ENCODE measurements at places on chromosomes 7 and 10. TPM values are rescaled to one million over a fixed set of nuclear protein-coding genes. Genes with fewer than 3 reads are reported as not detected.

The CACNA2D1 gene
- 49.1 TPM for total RNA-seq

The ABLIM1 gene
- 38.3 TPM for total RNA-seq

The GATA3 gene
- 3.1 TPM for total RNA-seq

The CACNB2 gene
- 34.1 TPM for total RNA-seq

The NEUROD6 gene
- total RNA-seq = not detected

DNA sequence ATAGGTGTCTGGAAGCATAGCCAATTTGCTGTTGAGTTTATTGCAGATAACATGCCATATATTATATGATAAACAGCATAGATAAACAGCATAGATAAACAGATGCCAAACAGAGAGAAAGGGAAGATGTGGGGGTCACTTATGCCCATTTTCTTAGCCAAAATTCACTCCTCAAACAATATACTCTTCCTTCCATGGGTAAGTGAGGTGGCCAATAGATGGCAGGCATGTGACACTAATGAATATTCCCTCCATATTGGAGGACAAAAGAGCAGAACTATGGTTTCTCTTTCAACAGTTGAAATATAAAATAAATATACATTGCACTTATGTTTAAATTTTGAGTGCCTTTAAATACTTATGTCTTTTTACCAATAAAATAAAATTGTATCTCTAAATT lies 1212.8 kb downstream of the REEP3 start:
- no peaks in the 10 kb centered on the region for H3K27me3 ChIP-seq
- H3K36me3 ChIP-seq = no peaks in the 10 kb centered on the region
- H3K27ac ChIP-seq = no peak overlapping the region
- no peak overlapping the region for H3K4me3 ChIP-seq
- DNase-seq = peak; percentile 14

- H3K4me3 ChIP-seq = no peak overlapping the region
- H3K27me3 ChIP-seq = peaks cover 58% of the 10 kb centered on the region
- no peak for DNase-seq
- H3K27ac ChIP-seq = no peak overlapping the region
- no peaks in the 10 kb centered on the region for H3K4me1 ChIP-seq
Measured at GRCh38 chr7:156064971-156065386, 252.7 kb upstream of the SHH start.

DNA sequence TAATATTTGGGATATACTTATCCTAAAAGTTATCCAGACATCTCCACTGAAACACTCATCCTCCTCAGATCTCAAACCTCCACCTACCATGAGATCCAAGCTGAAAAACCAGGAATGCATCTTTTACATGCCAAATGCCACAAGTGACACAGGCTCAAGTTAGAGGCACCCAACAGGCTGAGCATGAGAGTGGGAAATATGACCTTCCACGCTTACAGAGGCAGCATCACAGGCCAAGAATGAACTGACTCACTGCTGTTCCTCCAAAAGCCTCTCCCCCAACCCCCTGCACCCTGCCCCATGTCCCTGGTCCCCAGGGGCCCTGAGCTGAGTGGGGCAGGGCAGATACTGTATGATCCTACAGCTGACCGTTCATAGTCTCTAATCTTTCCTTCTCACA lies 4.8 kb upstream of the MTPAP start:
- no peaks in the 10 kb centered on the region for H3K27me3 ChIP-seq
- H3K36me3 ChIP-seq = no peaks in the 10 kb centered on the region
- H3K27ac ChIP-seq = no peak overlapping the region
- H3K4me1 ChIP-seq = no peaks in the 10 kb centered on the region
- DNase-seq = no peak

- no peak overlapping the region for H3K4me3 ChIP-seq
- no peak for DNase-seq
- H3K27me3 ChIP-seq = no peaks in the 10 kb centered on the region
- no peaks in the 10 kb centered on the region for H3K4me1 ChIP-seq
Measured at GRCh38 chr10:94210440-94211168, 152.1 kb downstream of the NOC3L start.

DNA sequence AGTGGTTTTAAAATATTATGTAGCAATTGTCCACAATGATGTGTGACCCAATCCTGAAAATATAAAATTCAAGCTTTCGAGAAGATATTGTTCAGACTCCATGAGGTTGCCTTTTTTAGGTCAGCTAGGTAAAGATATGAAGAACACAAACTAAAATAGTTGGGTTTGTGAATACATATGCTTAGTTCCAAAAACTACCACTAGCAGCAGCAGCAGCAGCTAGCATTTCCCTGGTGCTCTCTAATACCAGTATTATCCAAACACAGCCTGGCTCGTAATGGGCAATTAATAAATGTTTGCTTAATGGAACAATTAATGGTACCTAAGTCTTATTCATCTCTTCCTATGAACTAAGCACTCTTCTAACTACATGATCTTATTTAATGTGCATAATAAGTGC lies 362.5 kb downstream of the MALRD1 start:
- H3K27me3 ChIP-seq = no peaks in the 10 kb centered on the region
- H3K4me1 ChIP-seq = no peaks in the 10 kb centered on the region
- no peak overlapping the region for H3K4me3 ChIP-seq
- no peaks in the 10 kb centered on the region for H3K36me3 ChIP-seq
- no peak overlapping the region for H3K27ac ChIP-seq

GRCh38 chr7:13055732-13056368 lies 368.4 kb downstream of the ARL4A start:
- H3K4me1 ChIP-seq = no peaks in the 10 kb centered on the region
- H3K36me3 ChIP-seq = no peaks in the 10 kb centered on the region
- H3K27me3 ChIP-seq = peaks cover 23% of the 10 kb centered on the region
- no peak overlapping the region for H3K27ac ChIP-seq
- DNase-seq = no peak

DNA sequence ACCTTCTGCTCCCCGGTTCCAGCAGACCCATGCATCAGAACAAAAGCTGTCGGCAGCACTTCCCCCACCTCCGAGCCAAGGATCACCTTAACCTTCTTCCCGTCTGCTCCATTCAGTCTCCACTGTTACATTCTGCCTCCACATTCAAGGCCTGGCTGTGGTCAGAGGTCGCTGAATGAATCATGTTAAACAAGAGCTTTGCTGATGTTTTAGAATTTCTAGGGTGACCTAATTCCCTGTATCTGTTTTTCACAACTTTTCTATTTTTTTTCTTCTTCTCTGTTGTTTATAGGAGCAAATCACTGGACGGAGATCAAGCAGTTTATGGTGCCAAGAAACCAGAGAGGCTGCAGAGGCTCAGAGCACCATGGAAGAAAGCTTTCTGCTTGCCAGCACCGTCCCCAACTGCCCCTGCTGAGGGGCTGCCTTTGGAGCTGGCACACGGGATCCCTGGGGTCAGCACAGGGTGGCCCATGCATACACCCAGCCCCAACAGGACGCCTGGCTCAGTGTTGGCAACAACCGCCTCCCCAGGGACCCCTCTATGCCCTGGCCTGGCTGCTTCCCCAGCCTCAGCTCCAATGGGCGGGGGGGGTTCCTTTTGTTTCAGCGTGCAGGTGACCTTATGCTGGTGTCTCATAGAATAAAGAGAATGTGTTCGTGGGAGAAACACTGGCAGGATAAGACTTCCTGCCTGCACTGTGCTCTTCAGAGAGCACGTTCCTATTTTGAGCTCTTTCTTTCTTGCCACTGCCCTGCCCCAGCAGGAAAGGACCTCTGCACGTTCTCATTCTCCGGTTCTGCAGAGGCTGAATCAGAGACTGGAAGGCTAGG lies 182.7 kb upstream of the LYZL2 start:
- no peak for DNase-seq
- H3K27me3 ChIP-seq = no peaks in the 10 kb centered on the region
- H3K4me3 ChIP-seq = no peak overlapping the region

- DNase-seq = no peak
- H3K27ac ChIP-seq = no peak overlapping the region
- H3K36me3 ChIP-seq = no peaks in the 10 kb centered on the region
- peaks cover 40% of the 10 kb centered on the region for H3K4me1 ChIP-seq
- H3K27me3 ChIP-seq = no peaks in the 10 kb centered on the region
- H3K4me3 ChIP-seq = no peak overlapping the region
Measured at GRCh38 chr7:31307972-31308371, 32.6 kb downstream of the NEUROD6 start.

GRCh38 chr7:36861656-36862055 lies 137.4 kb upstream of the AOAH start:
- no peak for DNase-seq
- no peaks in the 10 kb centered on the region for H3K4me1 ChIP-seq
- peaks cover 5% of the 10 kb centered on the region for H3K27me3 ChIP-seq
- no peaks in the 10 kb centered on the region for H3K36me3 ChIP-seq
- H3K4me3 ChIP-seq = no peak overlapping the region

DNA sequence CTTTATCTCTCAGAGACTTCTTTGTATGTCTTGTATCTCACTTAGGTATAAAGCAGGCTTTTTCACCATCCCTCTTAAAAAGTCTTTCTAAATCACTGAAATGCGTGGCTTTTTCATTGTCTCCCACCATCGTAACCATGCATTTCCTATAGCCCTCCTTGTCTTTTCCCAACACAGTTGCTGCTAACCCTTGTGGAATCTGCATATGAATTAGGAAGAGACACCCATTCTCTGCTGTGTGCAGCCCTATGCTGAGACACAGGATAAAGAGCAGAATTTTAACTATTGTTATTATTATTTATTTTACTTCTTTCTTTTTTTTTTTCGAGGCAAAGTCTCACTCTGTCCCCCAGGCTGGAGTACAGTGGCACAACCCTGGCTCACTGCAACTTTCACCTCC lies 804.3 kb upstream of the COBL start:
- DNase-seq = no peak
- H3K4me1 ChIP-seq = no peaks in the 10 kb centered on the region
- H3K27me3 ChIP-seq = no peaks in the 10 kb centered on the region

GRCh38 chr7:27173511-27173955 lies 587 bp downstream of the HOXA10 start:
- H3K4me3 ChIP-seq = peak overlapping the region; percentile 41
- no peak overlapping the region for H3K27ac ChIP-seq
- DNase-seq = no peak

GRCh38 chr7:41930538-41931262 lies 227.8 kb upstream of the INHBA start:
- no peaks in the 10 kb centered on the region for H3K36me3 ChIP-seq
- H3K4me3 ChIP-seq = no peak overlapping the region
- no peaks in the 10 kb centered on the region for H3K27me3 ChIP-seq
- DNase-seq = no peak
- H3K27ac ChIP-seq = no peak overlapping the region

DNA sequence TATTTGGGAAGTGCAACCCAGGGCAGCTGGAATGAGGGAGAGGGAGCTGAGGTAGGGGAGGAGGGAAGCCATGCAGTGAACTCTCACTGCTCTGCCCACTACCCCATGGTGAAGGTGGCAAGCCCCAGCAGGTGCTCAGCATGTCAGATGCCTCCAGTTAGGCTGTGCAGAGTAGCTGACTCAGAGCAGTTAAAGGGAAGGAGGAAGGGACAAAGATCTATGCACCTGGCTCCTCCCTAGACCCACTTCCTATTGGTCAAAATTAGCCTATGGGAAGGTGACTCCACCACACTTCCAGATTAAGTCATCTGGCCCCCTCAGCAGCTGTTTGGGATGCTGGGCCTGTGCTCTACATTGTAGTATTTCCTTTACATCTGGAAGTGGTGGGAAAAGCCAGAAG lies 125.7 kb upstream of the MTPN start:
- H3K27me3 ChIP-seq = no peaks in the 10 kb centered on the region
- DNase-seq = no peak
- H3K36me3 ChIP-seq = no peaks in the 10 kb centered on the region

GRCh38 chr10:132336919-132337407 lies 5.0 kb downstream of the LRRC27 start:
- no peak overlapping the region for H3K27ac ChIP-seq
- no peak for DNase-seq
- no peaks in the 10 kb centered on the region for H3K27me3 ChIP-seq
- no peaks in the 10 kb centered on the region for H3K36me3 ChIP-seq
- no peak overlapping the region for H3K4me3 ChIP-seq

DNA sequence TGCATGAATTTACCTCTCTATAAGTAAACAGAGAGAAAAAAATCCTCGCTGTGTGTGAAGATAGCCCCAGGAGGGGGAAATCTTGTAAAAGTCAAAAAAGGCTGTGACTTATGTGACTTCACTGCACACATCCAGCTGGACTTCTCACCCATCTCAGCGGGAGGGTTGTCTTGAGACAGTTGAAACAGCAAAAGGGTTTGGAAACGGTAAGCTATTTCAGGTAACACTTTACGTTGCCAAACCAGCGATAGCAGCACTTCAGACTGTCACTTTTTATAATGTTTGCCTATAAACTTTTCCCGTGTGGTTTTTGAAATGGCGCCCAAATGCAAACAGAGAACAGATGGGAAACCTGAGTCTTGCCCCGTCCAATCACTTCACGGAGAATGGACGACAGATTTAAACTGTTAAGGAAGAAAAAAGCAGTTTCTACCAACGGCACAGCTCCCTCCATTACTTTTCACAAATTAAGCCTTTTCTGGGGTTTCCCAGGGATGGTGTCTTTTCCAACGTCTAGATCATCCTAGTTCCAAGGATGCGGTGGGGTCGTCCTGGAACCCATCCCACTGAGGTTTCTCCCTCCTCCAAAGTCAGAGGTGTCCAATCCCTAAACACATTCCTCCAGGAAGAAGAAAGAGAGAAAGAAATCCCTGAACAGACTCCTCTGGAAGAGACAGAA lies 25.2 kb downstream of the FGFR2 start:
- no peak for DNase-seq
- H3K27ac ChIP-seq = no peak overlapping the region
- H3K4me3 ChIP-seq = no peak overlapping the region
- no peaks in the 10 kb centered on the region for H3K36me3 ChIP-seq

GRCh38 chr10:47137311-47137851 lies 162.6 kb upstream of the GDF10 start:
- no peaks in the 10 kb centered on the region for H3K4me1 ChIP-seq
- H3K36me3 ChIP-seq = no peaks in the 10 kb centered on the region
- H3K27me3 ChIP-seq = no peaks in the 10 kb centered on the region
- DNase-seq = no peak
- no peak overlapping the region for H3K4me3 ChIP-seq

- no peaks in the 10 kb centered on the region for H3K36me3 ChIP-seq
- no peak for DNase-seq
- H3K27ac ChIP-seq = no peak overlapping the region
- no peaks in the 10 kb centered on the region for H3K4me1 ChIP-seq
Measured at GRCh38 chr7:15715435-15715834, 29.0 kb upstream of the MEOX2 start.

DNA sequence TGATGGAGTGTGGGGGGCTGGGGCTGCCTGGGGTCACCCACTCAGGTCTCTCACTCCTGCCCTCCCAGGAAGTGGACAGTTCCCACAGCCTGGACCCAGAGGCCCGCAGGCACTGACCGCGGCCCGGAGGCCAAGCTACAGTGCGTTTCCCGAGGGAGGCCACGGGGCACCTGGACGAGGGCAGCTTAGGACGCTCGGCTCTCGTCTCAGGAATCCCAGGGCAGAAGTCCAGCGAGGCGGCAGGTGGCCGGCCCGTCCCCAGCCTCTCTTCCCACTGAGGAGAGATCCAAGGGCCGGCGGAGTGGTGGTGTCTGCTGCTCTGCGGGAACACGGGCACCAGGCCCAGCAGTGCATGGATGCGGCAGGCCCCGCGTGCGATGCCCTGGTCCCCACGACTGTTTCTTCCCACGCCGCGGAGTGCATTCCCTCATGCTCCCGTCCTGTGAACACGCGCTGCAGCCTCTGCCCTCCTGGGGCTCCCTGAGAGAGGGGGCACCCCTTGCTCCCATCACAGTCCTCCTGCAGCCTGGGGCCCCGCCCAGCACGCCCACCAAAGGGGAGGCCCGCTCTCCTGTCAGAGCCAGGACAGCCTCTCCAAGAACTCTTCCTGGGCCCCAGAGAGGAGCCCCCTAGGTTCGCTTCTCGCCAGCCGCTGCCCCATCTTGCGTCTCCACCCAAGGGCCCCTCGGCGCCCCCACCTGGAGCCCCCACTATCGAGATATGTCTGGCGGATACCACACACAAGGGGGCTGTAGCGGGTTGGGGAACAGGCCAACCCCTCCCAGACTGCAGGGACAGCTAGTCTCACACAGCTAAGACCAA lies 24.3 kb upstream of the GPR146 start:
- H3K4me1 ChIP-seq = peaks cover 8% of the 10 kb centered on the region
- no peaks in the 10 kb centered on the region for H3K27me3 ChIP-seq
- no peak for DNase-seq
- H3K27ac ChIP-seq = no peak overlapping the region
- no peak overlapping the region for H3K4me3 ChIP-seq
